ENCODE measurements at places on chromosomes 4 and X.

- DNase-seq, result peak; percentile 42
These were observed 623.8 kb upstream of the DIPK2B start for GRCh38 chrX:45824471-45824870.

- peak; percentile 28 for DNase-seq
These were observed 12.4 kb downstream of the CASP6 start for GRCh38 chr4:109690690-109691410.

GRCh38 chr4:156820931-156821330, 150.7 kb downstream of the PDGFC start:
- no peak for DNase-seq

- no peak for DNase-seq
These were observed 11.3 kb upstream of the YTHDC1 start for GRCh38 chr4:68361146-68361589.

DNA sequence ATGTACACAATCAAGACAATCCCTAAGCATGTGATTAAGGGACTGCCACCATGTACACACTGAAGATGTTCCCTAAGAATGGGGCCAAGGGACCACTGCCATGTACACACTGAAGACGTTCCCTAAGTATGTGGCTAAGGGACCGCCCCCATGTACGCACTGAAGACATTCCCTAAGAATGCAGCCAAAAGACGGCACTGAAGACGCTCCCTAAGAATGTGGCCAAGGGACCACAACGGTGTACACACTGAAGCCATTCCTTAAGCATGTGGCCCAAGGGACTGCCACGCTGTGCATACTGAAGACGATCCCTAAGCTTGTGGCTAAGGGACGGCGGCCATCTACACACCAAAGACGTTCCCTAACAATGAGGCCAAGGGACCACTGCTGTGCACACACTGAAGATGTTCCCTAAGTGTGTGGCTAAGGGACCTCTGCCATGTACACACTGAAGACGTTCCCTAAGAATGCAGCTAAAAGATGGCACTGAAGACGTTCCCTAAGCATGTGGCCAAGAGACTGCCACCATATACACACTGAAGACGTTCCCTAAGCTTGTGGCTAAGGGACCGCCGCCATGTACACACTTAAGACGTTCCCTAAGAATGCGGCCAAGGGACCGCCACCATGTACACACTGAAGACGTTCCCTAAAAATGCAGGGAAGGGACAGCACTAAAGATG, 26.4 kb downstream of the DHRSX start:
- no peak for DNase-seq

- no peak for DNase-seq
These were observed 85.6 kb downstream of the MANBA start for GRCh38 chr4:102675141-102675540.

DNA sequence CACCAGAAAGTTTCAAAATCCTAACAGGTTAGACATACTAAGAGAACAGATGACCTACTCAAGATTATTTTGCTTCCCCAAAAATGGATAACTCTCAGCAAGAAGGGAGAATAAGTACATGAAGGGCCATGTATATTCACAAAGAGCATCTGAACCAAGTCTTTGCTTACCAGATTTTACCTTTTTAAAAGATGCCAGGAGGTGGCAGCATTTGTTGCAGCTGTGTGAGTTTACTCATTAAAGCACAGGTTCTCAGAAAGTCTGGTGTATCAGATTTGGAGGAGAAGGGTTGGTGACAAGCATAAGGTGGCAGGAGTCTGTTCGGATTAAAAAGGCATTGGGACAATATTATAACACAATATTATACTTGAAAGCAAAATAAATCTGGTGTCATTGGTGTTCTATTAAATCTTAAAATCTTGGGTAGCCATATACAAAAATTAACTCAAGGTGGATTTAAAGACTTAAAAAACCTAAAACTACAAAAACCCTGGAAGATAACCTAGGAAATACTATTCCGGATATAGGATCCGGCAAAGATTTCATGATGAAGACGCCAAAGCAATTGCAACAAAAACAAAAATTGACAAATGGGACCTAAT, 51.3 kb upstream of the NFKB1 start:
- DNase-seq, result peak; percentile 65

DNA sequence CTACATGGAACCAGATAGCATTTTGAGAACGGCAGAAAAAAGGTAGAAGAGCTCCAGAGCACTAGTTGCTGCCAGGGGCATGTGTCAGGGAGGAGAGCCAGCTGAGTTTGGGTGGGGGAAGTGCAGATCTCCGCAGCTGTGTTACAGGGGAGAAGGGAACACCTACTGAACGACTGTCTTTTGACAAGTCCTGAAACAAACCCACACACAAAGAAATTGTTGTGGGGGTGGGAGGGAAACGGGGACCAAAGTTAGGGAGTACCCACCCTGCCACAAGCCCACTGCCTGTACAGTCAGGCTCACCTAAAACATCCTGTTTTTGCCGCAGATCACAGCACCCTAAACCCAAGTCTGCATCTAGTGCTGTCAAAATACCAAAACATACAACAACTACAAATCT, 55.5 kb downstream of the LEF1 start:
- DNase-seq, result peak; percentile 80

GRCh38 chr4:80184825-80185756, 12.2 kb upstream of the PRDM8 start:
- peak; percentile 47 for DNase-seq

- DNase-seq, result no peak
These were observed 25.2 kb upstream of the PRSS48 start for GRCh38 chr4:151251603-151252304.

GRCh38 chr4:126799971-126800574, 832.7 kb upstream of the INTU start:
- no peak for DNase-seq

- DNase-seq, result peak; percentile 96
These were observed 1.8 kb upstream of the EOLA2 start for GRCh38 chrX:149939905-149940673.

- DNase-seq, result no peak
These were observed 6.7 kb downstream of the UNC5C start for GRCh38 chr4:95541889-95542607.

- DNase-seq, result no peak
These were observed 525.4 kb upstream of the HS3ST1 start for GRCh38 chr4:11954093-11954492.

DNA sequence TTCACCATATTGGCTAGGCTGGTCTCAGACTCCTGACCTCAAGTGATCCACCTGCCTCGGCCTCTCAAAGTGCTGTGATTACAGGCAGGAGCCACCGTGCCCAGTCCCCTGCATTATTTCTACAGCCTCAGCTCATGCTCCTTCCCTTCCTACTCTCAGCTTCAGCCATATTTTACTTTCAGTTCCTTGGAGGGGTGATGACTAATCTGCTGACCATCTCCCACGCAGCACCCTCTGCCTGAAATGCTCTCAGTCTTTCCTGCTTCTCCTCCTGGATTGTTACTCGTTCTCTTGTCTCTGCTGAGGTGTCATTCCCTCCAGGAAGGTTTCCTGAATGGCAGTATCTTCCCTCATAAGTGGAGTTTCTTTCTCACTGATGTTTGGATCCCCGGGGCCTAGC, 63.3 kb downstream of the MOSPD2 start:
- no peak for DNase-seq

GRCh38 chr4:6509587-6509986, 37.2 kb upstream of the PPP2R2C start:
- no peak for DNase-seq

DNA sequence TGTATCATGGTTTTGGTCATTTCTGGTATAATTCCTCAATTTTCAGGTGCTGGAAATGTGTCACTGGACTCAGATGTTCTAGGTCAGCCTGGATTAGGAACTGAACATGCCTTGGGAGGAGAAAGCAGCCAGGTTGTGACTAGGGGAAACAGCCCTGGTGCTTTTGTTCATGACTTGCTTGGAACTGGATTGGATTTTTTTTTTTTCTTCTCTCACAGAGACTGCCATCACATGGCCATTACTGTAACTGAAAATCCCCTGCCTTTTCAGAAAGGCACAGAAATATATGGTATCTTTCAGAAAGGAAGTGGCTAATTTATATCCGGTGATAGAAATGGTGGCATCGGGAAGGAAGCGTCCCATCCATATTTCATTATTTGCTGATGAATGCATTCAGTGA, 34.6 kb downstream of the SEPTIN11 start:
- no peak for DNase-seq

GRCh38 chr4:7917669-7918068, 22.0 kb downstream of the AFAP1 start:
- DNase-seq, result no peak

DNA sequence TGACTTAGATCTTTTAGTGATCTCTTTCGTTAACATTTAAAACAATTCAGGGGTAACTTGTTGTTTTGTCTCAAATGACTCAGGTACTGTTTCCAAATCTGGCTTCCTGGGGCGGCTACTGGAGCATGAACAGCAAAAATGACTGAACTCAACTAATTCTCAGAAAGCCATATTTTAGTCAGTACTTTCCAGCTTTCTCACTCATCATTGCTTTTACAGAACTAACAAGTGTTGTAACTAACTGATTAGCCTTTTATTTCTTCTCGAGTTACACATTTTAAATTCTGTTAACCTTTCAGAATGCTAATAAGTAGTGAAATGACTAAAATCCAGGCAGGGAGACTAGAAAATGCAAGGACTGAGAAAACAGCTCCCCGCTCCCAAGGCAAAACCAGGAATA, 55.3 kb downstream of the JADE3 start:
- DNase-seq, result no peak

DNA sequence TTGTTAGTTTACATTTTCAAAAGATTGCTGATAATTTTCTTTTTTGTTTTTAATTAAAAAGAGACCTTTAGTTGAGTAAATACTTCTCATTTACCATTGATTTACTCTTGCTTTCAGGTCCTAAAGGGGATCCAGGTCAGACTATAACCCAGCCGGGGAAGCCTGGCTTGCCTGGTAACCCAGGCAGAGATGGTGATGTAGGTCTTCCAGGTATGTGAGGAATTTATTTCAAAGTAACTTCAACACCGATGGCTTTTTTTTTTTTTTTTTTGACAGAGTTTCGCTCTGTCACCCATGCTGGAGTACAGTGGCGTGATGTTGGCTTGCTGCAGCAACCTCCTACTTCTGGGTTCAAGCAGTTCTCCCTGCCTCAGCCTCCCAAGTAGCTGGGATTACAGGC, 135.1 kb downstream of the IRS4 start:
- DNase-seq, result no peak

DNA sequence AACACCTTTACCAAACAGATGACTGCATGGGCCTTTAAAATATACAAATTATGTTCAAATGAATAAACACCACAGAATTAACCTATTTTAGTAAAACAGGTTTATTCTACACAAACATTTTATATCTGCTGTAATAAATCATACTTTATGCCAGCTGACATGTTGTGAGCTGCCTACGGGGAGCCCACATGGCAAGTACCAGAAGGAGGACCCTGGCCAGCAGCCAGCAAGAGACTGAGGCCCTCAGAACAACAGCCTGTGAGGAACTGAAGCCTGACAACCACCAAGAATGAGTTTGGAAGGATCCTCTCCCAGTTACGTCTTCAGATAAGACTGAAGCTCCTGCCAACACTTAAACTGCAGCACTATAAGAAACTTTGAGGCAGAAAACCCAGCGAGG, 377.0 kb downstream of the PDGFC start:
- no peak for DNase-seq

DNA sequence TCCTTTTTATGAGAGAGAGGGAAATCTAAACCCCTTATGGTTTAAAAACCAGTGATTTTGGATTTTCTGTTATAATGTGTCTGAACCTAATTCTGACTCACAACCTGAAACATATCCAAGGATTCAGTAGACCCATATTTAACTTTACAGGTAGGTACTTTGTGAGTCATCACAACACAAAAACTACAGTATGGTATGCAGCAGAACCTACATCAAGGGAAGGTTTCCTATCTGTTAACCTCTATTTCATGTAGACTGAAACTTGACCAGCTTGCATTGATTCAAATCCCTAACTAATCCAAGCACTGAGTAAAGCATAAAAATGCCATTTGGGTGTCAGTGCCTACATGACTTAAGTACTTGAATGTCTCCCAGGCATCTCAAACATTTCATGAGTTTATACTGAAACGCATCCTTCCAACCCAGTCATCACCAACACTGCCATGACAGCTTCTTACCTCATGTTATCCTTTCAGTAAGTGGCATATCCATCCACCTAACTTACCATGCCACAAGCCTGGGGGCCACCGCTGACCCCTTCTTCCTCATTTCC, 4.3 kb upstream of the ARHGAP10 start:
- no peak for DNase-seq

DNA sequence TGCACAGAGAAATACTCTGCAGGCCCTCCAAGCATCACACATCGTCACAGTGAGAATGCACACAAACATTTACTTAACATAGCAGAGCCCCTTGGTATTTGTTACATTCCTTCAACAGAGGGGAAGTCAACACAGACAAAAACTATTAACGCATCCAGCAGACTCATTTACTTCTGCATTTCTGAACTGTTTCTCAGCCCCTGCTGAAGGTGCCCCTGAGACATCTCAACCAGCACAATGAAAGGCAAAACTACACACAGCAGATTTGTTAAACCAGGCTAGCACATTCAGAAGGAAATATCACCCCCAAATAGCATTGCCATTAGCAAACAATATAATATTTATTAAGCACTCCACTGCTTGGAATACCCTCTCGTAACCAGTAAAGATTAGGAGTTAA, 367.0 kb downstream of the RAB28 start:
- DNase-seq, result no peak

DNA sequence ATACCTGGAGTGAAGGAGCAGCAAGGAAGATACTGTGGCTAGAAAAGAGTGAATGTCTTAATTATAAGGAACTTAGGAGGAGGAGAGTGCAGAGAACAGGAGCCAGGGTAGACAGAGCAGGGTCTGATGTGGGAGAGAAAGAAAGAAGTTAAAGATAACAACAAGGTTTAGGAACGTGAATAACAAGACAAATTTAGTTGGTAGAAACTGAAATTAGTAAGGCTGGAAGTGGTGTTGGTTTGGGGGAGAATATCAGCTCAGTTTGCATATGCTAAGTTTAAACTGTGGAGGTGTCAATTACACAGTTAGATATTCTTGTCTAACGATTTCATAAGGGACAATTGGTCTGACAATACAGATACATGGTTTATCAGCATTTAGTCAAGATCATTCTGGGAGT, 1123.7 kb upstream of the PABPC4L start:
- no peak for DNase-seq

DNA sequence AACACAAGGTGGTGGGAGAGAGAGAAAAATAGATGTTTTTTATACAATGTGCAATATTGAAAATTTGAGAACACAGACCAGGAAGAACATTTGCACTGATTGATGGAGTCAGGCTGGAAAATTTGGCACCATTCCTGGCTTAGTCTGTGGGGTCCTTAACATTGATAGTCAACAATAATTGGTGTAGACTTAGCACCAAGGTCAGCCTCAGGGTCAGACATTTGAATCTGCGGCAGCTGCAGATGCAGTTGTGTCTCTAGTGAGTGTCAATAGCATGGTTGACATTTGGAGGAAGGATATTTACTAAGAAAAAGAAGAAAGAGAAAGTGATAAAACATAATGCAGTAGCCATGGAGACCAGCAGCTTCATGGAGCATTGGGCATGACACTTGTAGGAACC, 31.5 kb upstream of the GLRA3 start:
- DNase-seq, result no peak

DNA sequence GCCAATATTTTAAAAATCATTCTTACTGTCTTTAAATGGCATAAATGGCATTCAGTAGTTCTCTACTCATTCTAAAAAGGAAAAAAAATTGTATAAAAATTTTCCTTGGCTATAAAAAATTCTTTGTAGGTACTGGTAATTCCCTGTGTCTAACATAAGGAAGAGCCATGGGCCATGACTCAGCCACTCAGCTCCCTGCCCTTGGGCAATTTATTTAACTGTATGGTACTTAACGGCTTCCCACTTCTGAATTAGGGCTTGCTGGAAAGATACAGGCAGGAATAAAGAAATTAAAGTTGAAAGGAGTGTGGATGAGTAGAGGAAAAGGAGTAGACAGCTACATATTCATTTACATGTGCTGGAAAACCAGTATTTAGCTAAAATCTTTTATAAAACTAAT, 30.6 kb downstream of the ABHD18 start:
- DNase-seq, result no peak
